Gastrocnemius medialis (tissue), 4 donors: ENCODE measurements at places on chromosomes 7 and 10.

DNA sequence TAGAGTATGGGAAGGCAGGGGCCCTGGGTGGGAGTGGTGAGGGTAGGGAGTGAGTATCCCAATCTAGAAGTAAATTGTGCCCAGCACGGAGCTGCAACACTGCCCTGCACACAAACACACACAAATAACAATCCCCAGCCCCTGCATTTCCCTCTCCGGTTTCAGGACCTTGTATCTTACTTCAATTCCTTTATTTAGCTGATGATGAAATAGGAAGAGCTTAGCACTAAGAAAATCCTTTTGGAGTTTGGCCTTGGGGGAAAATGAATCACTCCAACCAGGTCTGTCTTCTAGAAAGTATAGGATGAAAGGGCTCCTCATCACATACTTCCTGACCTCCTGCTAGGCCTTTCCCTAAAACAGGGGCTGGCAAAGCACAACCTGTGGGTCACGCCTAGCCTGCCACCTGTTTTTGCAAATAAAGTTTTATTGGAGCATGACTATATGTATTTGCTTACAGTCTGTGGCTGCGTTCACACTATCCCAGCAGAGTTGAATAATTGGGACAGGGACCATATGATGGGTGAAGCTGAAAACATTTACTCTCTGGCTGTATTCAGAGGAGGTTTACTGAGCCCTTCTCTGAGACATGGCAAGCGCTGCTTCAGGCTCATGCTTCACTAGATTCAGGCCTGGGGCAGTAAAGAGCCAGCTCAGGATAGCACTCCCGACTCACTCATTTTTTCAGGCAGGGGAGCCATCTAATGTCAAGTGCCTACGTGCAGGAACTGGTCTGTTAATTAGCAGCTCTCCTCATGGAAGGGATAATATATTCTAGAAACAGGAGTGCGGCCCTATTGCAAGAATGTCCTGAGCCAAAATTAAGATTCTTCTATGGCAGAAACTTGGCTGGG, 111.0 kb downstream of the EGFR start:
- DNase-seq = peak; percentile 44

- no peak for DNase-seq
These were observed 252.6 kb upstream of the IGFBP3 start for GRCh38 chr7:46173476-46174195.

DNA sequence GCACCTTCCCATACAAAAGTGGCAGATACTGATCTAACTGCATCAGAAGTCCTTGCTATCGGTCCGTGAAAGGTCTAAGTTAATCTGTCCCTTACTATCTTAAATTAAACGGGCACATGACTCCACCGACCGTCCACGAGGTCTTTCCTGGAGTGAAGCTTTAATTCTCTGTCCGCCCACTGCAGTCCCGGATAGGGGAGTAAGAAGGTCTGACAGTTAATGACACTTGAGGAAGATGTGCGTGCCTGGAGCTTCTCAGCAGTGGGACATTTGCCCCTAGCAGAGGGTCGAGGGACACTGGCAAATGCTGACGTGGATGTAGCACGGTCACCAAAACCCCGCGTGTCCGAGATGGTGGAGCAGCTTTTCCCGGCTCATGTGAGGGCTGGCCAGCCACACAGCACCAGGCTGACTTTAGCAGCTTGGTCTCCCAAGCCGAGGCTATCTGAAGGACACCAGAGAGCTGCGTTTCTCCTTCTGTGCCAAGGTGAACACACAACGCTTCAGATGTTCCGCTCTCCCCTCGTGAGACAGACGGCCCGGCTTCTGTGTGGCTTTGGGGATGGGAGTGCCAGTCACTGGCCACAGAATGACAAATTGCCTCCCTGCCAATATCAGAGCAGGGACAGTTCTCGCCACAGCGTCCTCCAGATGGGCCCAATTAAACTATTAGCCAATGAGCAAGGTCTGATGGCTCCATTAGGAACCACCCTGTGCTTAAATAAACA, 86.6 kb downstream of the ADARB2 start:
- DNase-seq = no peak

GRCh38 chr10:101291331-101292193, 62.3 kb upstream of the LBX1 start:
- peak; percentile 28 for DNase-seq

DNA sequence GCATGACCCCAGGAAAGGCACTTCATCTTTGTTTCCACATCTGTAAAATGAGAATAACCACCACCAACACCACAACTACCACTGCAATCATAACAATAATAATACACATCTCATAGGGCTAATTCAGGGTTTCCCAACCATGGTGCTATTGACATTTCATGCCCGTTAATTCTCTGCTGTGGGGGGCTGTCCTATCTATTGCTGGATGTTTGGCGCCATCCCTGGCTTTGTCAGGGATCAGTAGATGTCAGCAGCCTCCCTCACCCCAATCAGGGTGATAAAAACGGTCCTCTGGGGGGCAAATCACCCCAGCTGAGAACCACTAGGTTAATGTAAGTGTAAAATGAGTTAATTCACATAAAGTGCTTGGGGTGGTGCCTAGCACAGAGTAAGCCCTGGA, 145.8 kb downstream of the EMX2 start:
- DNase-seq = no peak

DNA sequence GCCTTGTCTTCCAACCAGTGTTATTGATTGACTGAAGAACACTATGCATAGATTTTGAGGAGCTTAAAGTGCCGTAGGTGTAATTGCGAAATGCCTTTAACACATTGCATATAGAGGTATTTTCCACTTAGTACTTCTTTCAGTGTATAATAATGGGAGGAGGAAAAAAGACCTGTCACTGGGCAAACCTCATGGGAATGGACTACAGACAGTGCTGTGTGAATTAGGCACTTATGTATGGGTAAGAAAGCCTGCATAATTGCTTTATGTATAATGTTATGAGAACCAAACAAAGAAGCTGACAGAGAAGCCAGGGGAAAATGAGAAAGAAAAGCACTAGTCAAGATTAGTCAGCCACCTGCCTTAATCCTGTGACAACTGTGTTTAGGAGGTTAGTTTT, 12.4 kb upstream of the SCRN1 start:
- no peak for DNase-seq

DNA sequence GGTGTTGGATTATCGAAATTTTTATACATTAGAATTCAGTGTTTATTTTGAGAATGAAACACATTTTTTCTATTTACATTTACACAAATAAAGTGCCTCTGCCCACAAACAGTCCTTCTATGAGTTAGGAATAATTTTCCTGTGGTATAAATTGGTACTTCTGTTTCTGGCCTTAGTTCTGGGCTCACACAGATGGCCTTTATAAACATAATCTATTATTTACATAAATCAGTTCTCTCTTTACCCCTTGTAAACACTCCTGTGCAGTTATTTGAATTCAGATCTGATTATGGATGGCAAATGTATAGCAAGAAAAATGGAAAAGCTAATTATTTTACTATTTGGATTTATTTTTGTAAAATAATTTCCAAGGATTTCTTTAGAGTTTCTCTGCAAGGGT, 143.2 kb downstream of the PRKG1 start:
- no peak for DNase-seq

GRCh38 chr10:17427666-17428350, 26.6 kb downstream of the ST8SIA6 start:
- no peak for DNase-seq

- no peak for DNase-seq
These were observed 380.3 kb upstream of the LRGUK start for GRCh38 chr7:133746847-133747246.

DNA sequence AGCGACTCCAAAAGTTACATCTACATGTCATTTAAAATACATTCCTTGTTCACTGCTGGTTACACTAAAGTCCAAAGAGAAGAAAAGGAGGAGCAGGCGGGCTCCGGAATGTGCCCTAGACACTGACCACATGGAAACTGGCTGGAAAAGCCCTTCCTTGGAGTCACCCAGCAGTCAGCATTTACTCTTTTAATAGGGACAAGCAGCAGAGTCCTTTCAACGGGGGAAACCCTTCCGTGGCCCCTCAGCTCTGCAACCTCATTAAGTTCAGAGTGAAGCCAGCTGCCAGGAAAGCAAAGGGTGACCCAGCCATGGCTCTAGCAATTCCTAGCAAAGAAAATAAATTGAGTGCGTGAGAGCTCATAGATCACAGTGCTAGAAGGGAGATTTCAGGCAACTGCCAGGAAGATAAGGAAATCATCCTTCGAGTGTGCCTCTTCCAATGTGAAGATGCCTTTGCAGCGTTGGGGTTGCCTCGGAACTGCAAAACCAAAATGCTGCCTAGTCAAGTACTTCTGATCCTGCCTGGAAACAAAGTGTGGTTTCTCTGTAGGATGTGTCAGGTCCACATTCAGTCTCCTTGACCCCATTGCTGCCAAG, 101.6 kb downstream of the SORBS1 start:
- no peak for DNase-seq

GRCh38 chr10:119441151-119441821, 101.2 kb downstream of the RGS10 start:
- peak; percentile 44 for DNase-seq

- DNase-seq = no peak
These were observed 8.8 kb downstream of the TNS3 start for GRCh38 chr7:47572939-47573757.

- no peak for DNase-seq
These were observed 409.2 kb downstream of the DNAJB6 start for GRCh38 chr7:157745721-157746709.

DNA sequence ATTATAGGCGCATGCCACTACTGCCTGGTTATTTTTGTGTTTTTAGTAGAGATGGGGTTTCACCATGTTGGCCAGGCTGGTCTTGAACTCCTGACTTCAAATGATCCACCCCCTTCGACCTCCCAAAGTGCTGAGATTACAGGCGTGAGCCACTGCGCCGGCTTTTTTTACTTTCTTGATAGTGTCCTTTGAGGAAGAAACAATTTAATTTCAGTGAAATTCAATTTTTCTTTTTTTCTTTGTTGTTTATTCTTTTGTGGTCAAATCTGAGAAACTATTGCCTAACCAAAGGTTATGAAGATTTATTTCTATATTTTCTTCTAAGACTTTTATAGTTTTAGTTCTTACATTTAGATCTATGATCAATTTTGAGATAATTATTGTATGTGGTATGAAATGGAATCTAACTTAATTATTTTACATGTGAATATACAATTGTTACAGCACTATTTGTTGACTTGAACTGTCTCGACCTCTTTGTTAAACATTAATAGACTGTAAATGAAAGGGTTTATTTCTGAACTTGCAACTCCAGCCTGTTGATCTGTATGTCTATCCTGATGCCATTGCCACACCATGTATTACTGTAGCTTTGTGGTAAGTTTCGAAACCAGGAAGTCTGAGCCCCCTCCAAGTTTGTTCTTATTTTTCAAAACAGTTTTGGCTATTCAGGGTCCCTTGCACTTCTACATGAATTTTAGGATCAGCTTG, 19.8 kb upstream of the RASSF4 start:
- DNase-seq = no peak

DNA sequence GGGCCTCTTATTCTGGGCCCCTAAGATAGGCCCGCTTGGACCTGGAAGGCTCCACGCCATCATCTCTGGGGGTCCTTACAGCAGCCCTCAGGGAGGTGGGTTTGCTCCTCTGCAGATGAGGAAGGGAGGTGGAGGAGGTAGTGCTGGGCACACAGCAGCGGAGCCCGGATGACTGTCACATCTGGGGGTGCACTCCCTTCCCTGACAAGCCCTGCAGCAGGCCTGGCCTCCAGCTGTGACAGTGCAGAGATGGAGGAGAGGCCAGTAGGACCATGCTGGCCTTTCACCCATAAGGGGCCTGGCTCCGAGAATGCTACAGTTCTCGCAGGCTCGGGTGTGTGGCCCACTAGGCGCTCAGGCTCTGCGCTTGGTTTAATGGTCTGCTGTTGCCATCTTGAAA, 9.2 kb downstream of the GDF2 start:
- no peak for DNase-seq

GRCh38 chr10:48400850-48401220, 94.4 kb downstream of the MAPK8 start:
- DNase-seq = no peak

DNA sequence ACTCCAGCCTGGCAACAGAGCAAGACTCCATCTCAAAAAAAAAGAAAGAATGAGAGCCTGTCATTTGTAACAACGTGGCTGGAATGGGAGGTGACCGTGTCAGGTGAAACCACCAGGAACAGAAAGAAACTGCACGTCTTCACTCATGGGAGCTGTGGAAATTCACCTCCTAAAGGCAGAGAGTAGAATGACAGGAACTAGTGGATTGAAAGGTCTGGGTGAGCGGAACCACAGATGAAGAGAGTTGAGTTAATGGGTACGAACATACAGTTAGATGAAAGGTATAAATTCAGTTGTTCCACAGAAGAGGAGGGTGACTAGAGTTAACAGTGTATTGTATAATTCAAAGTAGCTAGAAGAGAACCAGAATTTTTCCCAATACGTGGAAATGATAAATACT, 78.6 kb downstream of the MAD1L1 start:
- no peak for DNase-seq

GRCh38 chr10:62456611-62457101, 82.5 kb downstream of the ZNF365 start:
- DNase-seq = no peak

DNA sequence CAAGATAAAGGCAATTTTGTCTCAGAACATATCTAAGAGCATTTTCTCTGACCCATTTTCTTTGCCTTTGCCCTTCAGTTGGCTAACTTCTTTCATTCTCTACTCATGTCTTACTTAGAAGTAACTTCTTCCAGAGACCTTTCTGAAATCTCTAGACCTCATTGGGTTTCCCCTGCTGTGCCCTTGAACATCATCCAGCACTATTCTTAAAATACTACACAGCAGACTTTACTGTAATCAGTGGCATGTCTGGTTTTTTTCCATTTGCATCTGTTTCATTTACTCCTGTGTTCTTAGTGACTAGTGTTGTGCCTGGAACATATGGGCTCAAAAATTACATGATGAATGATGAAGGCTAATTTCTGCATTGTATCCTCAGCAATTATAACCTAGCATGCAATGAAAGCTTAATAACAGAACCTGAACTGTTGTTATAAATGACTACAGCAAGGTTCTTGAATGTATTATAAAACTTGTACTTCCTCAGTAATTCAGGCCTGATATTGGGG, 301.9 kb downstream of the CDK14 start:
- no peak for DNase-seq

DNA sequence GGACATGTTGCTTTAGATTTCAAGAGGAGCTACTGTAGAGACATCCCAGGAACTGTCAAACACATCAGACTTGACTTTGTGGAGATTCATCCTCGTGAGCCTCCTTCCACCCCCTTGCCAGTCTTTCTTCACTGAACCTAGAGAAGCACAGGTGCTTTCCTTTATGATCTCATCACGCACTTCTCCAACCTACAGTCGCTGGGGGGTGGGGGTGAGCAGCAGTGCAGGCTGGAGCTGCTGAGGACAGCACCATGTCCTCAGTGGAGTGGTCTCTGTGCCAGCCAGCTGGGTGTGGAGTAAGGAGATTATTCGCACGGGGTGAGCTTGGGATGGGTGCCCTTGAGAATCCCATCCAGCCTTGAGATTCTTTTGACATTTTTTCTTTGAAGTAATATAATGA, 88.1 kb downstream of the VOPP1 start:
- no peak for DNase-seq

- DNase-seq = no peak
These were observed 23.8 kb downstream of the CXCL12 start for GRCh38 chr10:44361109-44361508.
